ENCODE measurements at places on chromosomes 7 and 10.

DNA sequence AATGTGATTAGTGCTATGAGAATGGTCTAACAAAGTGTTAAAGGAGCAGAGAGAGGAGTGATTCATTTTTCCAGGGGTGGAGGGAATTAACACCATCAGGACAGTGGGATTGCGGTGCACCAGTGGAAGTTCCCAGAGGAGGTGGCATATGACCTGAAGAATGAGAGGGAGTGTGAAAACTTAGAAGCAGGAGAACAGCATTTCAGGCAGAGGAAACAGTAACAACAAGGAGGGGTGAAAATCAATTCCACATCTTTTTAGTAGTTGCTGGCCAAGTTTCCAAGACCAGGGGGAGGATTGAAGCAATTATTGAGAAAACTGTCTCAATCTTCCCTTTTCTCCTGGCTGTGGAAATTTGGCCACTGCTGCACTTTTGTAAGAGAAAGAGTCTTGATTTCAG lies 23.7 kb upstream of the CCDC172 start:
- no peak for DNase-seq

GRCh38 chr10:27564398-27564797 lies 60.3 kb downstream of the RAB18 start:
- DNase-seq, result no peak

DNA sequence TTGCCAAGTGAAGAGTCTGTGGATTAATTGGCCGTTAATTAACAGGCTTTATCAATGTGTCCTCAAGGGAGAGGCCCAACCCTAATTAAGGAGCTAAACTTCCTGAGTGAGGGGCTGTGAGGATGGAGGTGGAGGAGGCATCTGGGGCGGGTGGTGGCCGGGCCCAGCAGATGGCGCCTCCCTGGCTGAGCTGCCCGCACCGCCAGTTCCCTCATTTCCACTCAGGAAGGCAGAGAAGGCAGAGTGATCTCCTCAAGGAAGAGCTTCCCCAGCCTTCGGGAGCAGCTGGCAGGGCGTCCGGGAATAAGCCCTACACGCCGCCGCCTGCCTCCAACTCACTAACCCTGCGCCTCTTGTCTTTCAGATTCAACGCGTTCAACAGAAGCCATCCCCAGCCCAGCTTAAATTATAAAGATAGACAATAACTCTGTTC lies 112.2 kb downstream of the CYTH3 start:
- no peak for DNase-seq

DNA sequence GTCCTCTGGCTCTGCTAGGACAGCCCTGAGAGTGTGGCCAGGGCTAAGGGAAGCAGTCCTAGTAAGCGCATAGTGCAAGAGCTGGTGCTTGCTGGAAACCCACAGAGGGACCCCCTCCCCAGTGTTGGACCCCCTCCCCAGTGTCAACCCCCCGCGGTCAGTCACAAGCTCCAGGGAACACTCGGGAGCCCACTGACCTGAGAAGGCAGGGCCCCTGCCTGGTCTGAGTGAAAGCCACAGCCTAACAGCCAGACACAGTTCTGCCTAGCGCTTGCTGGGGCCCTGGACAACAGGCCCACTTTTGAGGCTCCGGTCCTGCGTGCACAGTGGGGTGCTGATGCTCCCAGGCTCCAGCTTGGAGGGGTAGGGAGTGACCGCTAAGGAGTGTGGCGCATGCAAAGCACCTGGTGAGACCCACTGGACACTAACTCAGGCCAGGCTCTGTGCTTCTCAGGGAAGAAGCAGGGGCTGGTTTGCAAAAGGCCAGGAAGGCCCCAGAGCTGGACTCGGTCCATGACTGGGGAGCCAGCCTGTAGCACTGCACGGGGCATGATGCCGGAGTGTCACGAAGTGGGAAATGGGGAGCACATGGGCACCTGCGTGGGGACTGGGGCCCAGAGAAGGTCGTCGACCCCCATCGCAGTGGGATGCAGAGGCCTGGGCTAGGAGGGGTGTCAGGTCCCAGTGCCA lies 175.8 kb upstream of the PPP2R2D start:
- DNase-seq, result no peak

- DNase-seq, result no peak
These were observed 56.1 kb downstream of the SLIT1 start for GRCh38 chr10:97129666-97130065.

- DNase-seq, result no peak
These were observed 94.3 kb upstream of the SDK1 start for GRCh38 chr7:3206771-3207191.

DNA sequence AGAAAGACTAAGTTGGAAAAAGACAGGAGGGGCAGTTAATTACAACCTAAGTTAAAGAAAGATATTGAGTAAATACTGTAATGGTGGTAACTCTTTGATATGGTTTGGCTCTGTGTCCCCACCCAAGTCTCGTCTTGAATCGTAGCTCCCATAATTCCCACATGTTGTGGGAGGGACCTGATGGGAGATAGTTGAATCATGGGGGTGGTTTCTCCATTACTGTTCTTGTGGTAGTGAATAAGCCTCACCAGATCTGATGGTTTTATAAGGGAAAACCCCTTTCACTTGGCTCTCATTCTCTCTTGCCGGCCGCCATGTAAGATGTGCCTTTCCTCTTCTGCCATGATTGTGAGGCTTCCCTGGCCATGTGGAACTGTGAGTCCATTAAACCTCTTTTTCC lies 143.8 kb downstream of the GRK5 start:
- no peak for DNase-seq
